ENCODE measurements at places on chromosomes 2 and 18.

DNA sequence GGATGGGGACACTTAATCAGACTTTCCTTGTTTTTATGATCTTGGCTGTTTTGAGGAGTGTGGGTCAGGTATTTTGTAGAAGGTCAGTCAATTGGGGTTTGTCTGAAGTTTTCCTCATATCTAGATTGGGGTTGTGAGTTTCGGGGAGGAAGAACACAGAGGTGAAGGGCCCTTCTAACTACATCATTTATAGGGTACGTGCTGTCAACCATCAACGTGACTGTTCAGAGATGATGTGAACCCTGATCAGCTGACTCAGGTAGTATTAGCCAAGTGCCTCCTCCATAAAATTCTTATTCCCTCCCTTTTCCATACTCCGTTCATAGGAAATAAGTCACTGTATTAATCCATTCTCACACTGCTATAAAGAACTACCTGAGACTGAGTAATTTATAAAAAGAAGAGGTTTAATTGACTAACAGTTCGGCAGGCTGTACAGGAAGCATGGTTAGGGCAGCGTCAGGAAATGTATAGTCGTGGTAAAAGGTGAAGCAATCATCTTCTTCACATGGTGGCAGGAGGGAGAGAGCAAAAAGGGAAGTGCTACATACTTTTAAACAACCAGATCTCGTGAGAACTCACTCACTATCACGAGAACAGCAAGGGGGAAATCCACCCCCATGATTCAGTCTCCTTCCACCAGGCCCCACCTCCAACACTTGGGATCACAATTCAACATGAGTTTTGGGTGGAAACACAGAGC is 547.1 kb upstream of the LINC00305 start:
- H3K4me3 ChIP-seq: no peak overlapping the region
- H3K27me3 ChIP-seq: no peaks in the 10 kb centered on the region
- no peaks in the 10 kb centered on the region for H3K36me3 ChIP-seq
- H3K27ac ChIP-seq: no peak overlapping the region

- no peak overlapping the region for H3K4me3 ChIP-seq
- DNase-seq: no peak
- H3K36me3 ChIP-seq: no peaks in the 10 kb centered on the region
These were observed 84.8 kb downstream of the GORASP2 start for GRCh38 chr2:171013851-171014250.

GRCh38 chr2:109528811-109529501 is 84.8 kb downstream of the SEPTIN10 start:
- no peak overlapping the region for H3K27ac ChIP-seq
- H3K4me3 ChIP-seq: no peak overlapping the region
- H3K27me3 ChIP-seq: no peaks in the 10 kb centered on the region
- DNase-seq: peak; percentile 10
- no peaks in the 10 kb centered on the region for H3K36me3 ChIP-seq
- H3K4me1 ChIP-seq: no peaks in the 10 kb centered on the region

- no peaks in the 10 kb centered on the region for H3K4me1 ChIP-seq
- no peaks in the 10 kb centered on the region for H3K27me3 ChIP-seq
- H3K4me3 ChIP-seq: no peak overlapping the region
- DNase-seq: no peak
- no peak overlapping the region for H3K27ac ChIP-seq
- H3K36me3 ChIP-seq: no peaks in the 10 kb centered on the region
These were observed 224.5 kb upstream of the CHAC2 start for GRCh38 chr2:53543083-53543482.

DNA sequence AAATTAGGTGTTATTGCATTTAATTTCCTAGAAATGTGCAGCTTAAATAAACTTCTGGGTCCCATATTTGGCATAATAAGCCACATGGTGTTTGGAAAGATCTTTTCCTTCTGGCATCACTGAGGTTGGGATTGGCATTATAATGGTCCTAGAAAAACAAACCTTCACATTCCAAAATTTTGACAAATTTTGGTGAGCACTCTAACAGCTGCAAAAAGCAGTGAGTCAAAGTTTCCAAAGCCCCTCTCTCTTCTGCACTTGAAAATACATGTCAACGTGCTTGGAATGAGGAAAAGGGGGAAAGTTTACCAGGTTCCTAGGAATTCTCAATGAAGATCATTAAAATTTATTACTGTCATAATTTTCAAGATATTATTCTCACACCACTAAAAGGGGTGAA is 77.8 kb upstream of the STK17B start:
- H3K4me3 ChIP-seq: no peak overlapping the region
- no peaks in the 10 kb centered on the region for H3K4me1 ChIP-seq
- H3K27me3 ChIP-seq: no peaks in the 10 kb centered on the region
- H3K27ac ChIP-seq: peak overlapping the region; percentile 36
- no peak for DNase-seq

GRCh38 chr2:128512379-128513115 is 193.9 kb upstream of the HS6ST1 start:
- H3K4me1 ChIP-seq: peaks cover 39% of the 10 kb centered on the region
- H3K27me3 ChIP-seq: no peaks in the 10 kb centered on the region

GRCh38 chr2:182565911-182566567 is 139.2 kb upstream of the PDE1A start:
- H3K4me1 ChIP-seq: no peaks in the 10 kb centered on the region
- no peaks in the 10 kb centered on the region for H3K36me3 ChIP-seq
- no peak overlapping the region for H3K27ac ChIP-seq
- H3K27me3 ChIP-seq: no peaks in the 10 kb centered on the region
- no peak overlapping the region for H3K4me3 ChIP-seq

GRCh38 chr18:24270358-24270936 is 127.2 kb downstream of the OSBPL1A start:
- DNase-seq: no peak
- H3K4me3 ChIP-seq: peak overlapping the region; percentile 65
- H3K36me3 ChIP-seq: no peaks in the 10 kb centered on the region
- H3K4me1 ChIP-seq: peaks cover 3% of the 10 kb centered on the region
- no peaks in the 10 kb centered on the region for H3K27me3 ChIP-seq
- peak overlapping the region; percentile 91 for H3K27ac ChIP-seq

DNA sequence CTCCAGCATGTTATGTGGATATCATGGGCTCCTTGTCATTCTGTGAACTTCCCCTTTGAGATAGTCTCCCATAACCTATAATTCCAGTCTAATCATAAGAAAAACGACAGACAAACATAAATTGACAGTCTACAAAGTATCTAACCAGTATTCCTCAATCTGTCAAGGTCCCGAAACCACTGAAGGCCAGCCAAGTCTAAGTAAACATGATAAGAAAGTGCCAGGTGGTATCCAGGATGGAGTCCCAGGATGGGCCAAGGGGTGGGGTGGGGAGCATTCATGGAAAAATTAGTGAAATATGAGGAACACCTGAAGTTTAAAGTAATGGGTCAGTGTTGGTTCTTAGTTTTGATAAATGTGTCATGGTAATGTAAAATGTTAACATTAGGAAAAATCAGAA is 355.5 kb downstream of the DPP10 start:
- H3K4me1 ChIP-seq: no peaks in the 10 kb centered on the region
- no peak overlapping the region for H3K27ac ChIP-seq
- no peaks in the 10 kb centered on the region for H3K27me3 ChIP-seq
- H3K4me3 ChIP-seq: no peak overlapping the region

- H3K4me1 ChIP-seq: no peaks in the 10 kb centered on the region
- DNase-seq: no peak
- H3K27ac ChIP-seq: no peak overlapping the region
- H3K27me3 ChIP-seq: no peaks in the 10 kb centered on the region
- no peaks in the 10 kb centered on the region for H3K36me3 ChIP-seq
These were observed 60.2 kb downstream of the EHD3 start for GRCh38 chr2:31294196-31294595.

- no peak for DNase-seq
- H3K27me3 ChIP-seq: no peaks in the 10 kb centered on the region
- no peak overlapping the region for H3K4me3 ChIP-seq
- no peak overlapping the region for H3K27ac ChIP-seq
- no peaks in the 10 kb centered on the region for H3K36me3 ChIP-seq
These were observed 56.4 kb upstream of the OTOF start for GRCh38 chr2:26534098-26534864.

DNA sequence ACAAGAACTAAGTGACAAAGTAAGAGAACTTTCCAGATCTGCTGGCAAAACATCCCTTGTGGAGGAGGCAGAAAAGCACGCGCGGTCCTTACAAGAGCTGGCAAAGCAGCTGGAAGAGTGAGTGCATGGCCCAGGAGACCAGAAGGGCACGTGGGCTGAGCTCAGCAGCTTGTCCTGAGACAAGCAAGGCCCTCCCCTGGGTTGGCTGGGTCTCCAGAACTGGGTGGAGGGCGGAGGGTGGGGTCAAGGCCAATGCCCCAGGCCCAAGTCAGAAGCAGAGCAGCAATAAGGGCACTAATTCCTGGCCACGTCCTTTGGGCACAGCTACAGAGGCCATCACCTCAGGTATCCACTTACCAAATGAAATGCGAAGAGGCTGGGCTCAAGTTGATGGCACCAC is 110.6 kb upstream of the TTC39C start:
- H3K27ac ChIP-seq: no peak overlapping the region
- H3K27me3 ChIP-seq: no peaks in the 10 kb centered on the region
- DNase-seq: peak; percentile 59
- H3K4me1 ChIP-seq: no peaks in the 10 kb centered on the region
- no peaks in the 10 kb centered on the region for H3K36me3 ChIP-seq
- H3K4me3 ChIP-seq: no peak overlapping the region

GRCh38 chr2:222561817-222562645 is 93.9 kb downstream of the FARSB start:
- no peaks in the 10 kb centered on the region for H3K27me3 ChIP-seq
- H3K4me3 ChIP-seq: no peak overlapping the region
- peak; percentile 71 for DNase-seq
- H3K36me3 ChIP-seq: no peaks in the 10 kb centered on the region
- no peaks in the 10 kb centered on the region for H3K4me1 ChIP-seq

DNA sequence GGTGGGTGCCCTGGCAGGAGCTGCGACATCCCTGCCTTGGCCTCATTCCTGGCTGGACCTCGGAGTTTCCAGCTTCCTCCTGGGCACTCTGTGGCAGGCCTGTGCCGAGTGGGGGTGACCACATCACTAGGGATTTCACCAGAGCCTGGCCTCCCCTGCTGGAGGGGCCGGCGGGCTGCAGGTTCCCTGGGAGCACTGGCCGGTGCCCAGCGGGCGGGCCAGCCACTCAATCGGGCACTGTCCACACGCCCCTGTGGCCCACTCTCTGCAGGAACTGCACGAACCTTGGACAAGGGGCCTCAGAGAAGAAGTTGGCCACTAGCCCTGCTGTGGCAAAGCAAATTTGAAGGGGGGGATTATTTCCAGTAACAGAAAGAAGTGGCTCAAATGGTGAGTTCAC is 110.7 kb upstream of the APCDD1 start:
- H3K27ac ChIP-seq: no peak overlapping the region
- H3K27me3 ChIP-seq: no peaks in the 10 kb centered on the region
- H3K4me3 ChIP-seq: no peak overlapping the region
- DNase-seq: no peak

DNA sequence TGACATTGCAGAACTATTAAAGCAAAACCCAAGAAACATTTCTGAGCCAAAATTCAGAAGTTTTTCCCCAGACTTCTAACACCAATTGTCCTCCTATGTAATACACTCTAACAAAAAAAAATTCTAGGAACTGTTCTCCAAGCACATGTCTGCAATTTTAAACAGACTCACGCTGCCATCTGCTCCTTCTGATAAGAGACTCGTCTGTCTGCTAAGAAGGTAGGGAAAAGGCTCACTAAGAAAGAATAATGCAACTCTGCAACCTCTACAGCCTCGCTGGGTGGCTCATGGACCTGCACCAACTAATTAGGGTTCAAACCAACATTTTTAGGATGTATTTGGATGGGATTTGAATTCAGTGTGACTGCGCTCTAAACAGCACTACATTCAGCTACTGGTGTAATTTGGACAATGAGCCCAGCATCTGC is 366.5 kb downstream of the DSC3 start:
- no peak overlapping the region for H3K27ac ChIP-seq
- no peaks in the 10 kb centered on the region for H3K4me1 ChIP-seq
- no peak for DNase-seq
- no peaks in the 10 kb centered on the region for H3K36me3 ChIP-seq
- H3K4me3 ChIP-seq: no peak overlapping the region
- no peaks in the 10 kb centered on the region for H3K27me3 ChIP-seq

GRCh38 chr2:46540496-46541331 is 61.3 kb downstream of the TMEM247 start:
- H3K4me1 ChIP-seq: peaks cover 10% of the 10 kb centered on the region
- no peak overlapping the region for H3K4me3 ChIP-seq
- no peaks in the 10 kb centered on the region for H3K27me3 ChIP-seq
- H3K27ac ChIP-seq: peak overlapping the region; percentile 80
- DNase-seq: no peak

GRCh38 chr2:2254206-2254605 is 76.9 kb downstream of the MYT1L start:
- no peaks in the 10 kb centered on the region for H3K36me3 ChIP-seq
- no peak overlapping the region for H3K4me3 ChIP-seq
- no peak for DNase-seq
- no peaks in the 10 kb centered on the region for H3K27me3 ChIP-seq
- H3K4me1 ChIP-seq: no peaks in the 10 kb centered on the region
- H3K27ac ChIP-seq: no peak overlapping the region

- no peak for DNase-seq
- no peak overlapping the region for H3K4me3 ChIP-seq
- no peaks in the 10 kb centered on the region for H3K27me3 ChIP-seq
- H3K4me1 ChIP-seq: peaks cover 5% of the 10 kb centered on the region
- no peaks in the 10 kb centered on the region for H3K36me3 ChIP-seq
These were observed 36.1 kb upstream of the CAB39 start for GRCh38 chr2:230676546-230676945.

DNA sequence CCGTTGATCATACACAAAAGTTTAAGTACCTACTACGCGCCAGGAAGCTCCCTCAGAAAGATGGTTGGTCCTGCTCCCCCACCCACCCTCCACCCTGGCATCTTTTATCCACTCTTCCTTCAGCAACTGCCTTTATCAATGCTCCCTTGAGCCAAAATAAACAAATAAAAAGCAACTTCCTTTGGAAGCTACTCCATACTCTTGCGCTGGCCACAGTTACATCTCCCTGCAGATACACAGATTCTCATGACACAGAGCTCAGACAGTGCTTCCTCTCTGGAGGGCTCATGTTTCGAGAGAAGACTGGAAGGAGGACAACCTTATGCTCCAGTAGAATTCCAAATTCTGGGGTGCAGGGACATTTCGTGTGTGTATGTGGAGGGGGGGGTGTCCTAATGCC is 3.8 kb upstream of the STEAP3 start:
- H3K27ac ChIP-seq: no peak overlapping the region
- H3K4me1 ChIP-seq: peaks cover 11% of the 10 kb centered on the region
- DNase-seq: no peak
- H3K36me3 ChIP-seq: no peaks in the 10 kb centered on the region

DNA sequence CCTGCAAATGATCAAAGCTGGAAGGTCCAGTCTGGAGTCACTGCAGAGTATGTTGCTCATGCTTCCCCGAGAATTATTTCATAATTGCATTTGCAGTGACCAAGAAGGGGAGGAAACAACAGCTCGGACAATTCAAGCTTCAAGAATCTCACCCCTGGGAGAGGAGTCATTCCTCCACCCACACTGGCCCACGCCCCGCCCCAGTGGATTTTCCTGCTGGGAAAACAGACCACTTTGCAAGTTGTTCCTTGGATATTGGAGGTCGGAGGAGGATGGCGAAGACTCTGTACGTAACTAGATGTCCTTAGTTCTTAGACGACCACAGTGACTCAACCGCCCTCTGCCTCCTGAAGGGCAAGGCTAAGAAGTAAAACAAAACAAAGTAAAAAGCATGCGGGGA is 159.4 kb downstream of the TPO start:
- H3K4me1 ChIP-seq: no peaks in the 10 kb centered on the region
- no peaks in the 10 kb centered on the region for H3K27me3 ChIP-seq
- H3K36me3 ChIP-seq: no peaks in the 10 kb centered on the region
- H3K27ac ChIP-seq: no peak overlapping the region

GRCh38 chr2:89767572-89768435 is 1076.3 kb downstream of the RPIA start:
- H3K27me3 ChIP-seq: no peaks in the 10 kb centered on the region
- no peaks in the 10 kb centered on the region for H3K36me3 ChIP-seq
- DNase-seq: peak; percentile 19
- no peak overlapping the region for H3K27ac ChIP-seq
